SJCRH30 (cell line): ENCODE measurements at places on chromosomes 5 and 9.

- no peak for DNase-seq
Observed at GRCh38 chr5:179345433-179346321, at the start of gene ADAMTS2. Gene ADAMTS2, minus strand, starts transcription at chr5:179345461. Its CDS starts 133 bp downstream, at chr5:179345328.

- DNase-seq = no peak
Observed at GRCh38 chr5:165627548-165628170, 2122.2 kb downstream of the MAT2B start.

DNA sequence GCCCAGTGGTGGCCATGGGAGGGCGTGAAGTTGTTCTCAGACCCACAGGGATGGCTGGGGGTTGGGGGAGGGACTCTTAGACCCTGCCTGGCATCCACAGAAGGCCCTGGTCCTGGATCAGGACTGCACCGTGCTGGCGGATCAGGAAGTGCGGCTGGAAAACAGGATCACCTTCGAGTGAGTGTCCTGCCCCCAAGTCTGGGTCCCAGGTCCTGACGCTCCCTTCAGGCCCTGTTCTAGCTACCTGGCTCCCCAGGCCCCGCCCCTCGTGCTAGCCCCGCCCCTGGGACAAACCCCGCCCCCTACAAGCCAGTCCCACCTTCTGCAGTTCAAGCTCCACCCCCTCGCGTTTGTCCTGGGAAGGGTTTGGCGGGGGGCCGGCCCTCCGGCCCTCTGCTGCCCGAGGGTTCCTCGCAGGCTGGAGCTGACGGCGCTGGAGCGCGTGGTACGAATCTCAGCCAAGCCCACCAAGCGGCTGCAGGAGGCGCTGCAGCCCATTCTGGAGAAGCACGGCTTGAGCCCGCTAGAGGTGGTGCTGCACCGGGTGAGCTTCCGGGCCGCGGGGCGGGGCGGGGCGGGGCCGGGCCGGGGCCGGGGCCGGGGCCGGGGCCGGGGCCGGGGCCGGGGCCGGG, 12.9 kb downstream of the RGS14 start:
- peak; percentile 90 for DNase-seq

DNA sequence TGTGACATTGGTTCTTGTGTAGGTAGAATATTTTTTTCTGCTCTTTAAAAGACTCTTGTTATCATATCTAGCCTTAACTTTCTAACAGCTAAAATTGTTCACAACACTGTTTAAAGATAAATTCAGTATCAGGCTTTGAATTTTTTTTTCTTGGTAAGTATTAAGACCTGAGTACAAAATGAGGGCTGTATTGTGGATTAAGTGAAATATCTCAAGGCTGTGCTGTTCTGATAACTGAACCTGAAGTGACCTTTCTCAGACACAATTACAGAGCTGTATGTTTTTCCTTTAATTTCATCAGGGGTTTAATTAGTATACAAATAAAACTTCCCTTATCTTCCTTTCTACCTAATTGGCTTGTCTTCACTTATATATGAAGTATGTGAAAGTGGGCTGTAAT, 290.5 kb downstream of the CCDC171 start:
- no peak for DNase-seq
